ENCODE measurements at places on chromosomes 3 and 15.

GRCh38 chr15:88497109-88497765 is 29.7 kb downstream of the MRPS11 start:
- no peak for DNase-seq

DNA sequence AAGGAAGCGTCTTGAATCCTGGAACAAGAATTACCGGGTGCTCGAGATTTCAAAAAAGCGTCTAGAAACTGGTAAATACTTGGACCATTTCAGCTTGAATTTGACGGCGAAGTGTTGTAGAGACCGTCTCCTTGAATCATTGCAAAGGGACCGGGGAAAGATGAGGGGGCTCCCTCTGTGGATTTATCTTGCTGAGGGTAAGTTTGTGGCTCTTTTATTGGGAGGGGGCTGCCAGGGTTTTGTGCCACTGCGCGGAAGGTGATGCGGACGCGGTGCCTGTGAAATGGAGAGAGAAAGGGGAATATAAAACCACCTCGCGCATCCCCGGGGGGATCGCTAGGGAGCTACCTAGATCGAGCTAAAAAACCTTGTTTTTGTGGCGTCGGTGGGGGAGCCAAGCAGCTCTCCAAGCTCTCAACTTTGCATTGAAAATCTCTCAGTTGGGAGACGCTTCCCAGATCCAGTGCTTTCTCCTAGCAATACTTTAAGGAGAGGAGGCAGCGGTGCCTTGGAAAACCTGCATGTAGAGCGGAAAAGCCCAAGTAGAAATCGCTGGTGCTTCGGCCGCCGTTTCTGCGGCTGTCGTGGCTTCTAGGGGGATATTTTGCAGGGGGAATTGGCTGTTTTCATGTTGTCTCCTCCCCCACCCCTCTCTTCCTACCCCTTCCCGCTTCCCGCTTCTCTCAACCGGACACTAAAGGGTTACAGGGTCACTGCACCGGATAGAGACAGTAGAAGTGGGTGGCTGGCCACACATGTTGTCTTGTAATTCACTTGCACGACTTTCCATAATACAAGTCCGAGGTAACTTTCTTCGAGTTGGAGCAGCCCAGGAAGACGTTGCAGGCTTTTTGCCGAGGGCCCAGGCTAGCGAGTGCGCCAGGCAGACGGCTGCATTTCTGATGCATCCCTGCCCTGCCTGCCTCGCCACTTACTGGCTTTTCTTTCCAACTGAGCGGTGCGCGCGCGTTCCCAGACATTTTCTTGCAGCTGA is 187.6 kb downstream of the NLGN1 start:
- peak; percentile 27 for DNase-seq

DNA sequence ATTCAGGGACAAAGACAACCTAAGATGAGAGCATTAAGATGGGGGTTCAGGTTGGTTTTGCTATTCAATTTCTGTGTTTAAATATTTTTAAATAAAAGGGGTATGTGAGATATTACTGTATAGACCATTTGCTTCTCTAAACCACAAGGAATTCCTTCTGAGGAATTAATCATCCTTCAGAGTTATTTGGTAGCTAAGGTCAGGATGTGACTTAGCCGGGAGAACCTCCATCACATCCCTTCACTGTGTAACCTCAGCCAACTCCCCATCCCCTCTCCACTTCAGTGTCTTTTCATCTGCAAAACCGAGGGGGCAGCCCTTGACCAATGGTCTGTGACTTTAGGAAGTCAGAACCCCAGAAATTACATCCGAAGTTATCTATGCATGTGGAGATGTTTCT is 48.7 kb upstream of the SKOR1 start:
- peak; percentile 18 for DNase-seq

GRCh38 chr3:121819236-121819635 is 15.6 kb downstream of the IQCB1 start:
- no peak for DNase-seq

GRCh38 chr15:92118162-92118935 is 264.8 kb downstream of the SLCO3A1 start:
- peak; percentile 9 for DNase-seq

GRCh38 chr15:74808078-74808839 is 4.4 kb upstream of the LMAN1L start:
- DNase-seq: peak; percentile 30

DNA sequence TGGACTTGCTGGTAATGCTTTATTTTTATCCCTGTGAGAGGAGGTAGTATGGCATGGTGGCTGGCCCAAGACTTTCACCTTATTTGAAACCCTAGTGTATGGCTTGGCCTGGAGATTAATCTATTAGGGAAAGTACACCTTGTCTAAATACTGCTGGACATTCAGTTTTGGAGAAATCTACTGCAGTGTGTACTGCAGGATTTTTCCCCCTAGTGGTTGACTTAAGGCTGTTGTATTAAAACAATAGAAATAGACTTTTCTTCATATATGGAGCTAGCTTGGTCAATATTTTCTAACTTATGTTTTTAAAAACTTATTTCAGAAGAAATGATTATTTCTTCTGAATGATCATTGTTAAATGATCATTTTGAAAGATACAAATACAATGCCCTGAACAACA is 13.9 kb upstream of the SLITRK3 start:
- DNase-seq: no peak

GRCh38 chr3:20909511-20909910 is 723.5 kb upstream of the SGO1 start:
- DNase-seq: no peak

GRCh38 chr15:80464951-80465625 is 60.9 kb downstream of the ARNT2 start:
- no peak for DNase-seq

All from HCEC 1CT (cell line).